Stimulated activated CD8-positive, alpha-beta memory T cell treated with anti-CD3 and anti-CD28 coated beads, Interleukin-12 subunit alpha, Interleukin-12 subunit beta, amount 100 ng/mL, for 4 hours (primary cell): ENCODE measurements at places on chromosomes 12 and 14.

GRCh38 chr12:41011939-41012338 lies 176.2 kb upstream of the PDZRN4 start:
- no peak for DNase-seq

- DNase-seq = no peak
Observed at GRCh38 chr12:95497031-95497430, 23.1 kb downstream of the METAP2 start.

GRCh38 chr14:102949801-102950451 lies 27.5 kb downstream of the AMN start:
- DNase-seq = no peak

DNA sequence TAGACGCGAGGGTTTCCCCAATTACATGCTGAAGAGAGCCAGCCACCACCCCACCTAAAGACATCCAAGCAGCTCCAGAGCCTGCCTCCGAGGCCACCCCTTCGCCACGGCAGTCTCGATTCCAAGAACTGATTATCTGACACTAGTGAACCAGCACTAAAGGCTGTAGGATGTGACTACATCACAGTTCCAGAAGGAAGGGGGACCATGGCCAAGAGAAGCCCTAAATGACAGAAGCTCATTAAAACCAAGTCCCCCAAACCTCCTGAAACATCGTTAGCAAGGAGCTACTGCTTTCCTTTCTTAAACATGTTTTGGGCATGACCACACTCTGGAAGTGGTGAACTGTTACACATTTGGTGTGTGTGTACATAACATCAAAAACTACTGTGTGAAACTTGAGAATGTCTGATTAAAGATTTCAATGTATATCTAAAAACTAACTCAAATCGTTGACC lies 88.2 kb downstream of the DUSP16 start:
- no peak for DNase-seq

DNA sequence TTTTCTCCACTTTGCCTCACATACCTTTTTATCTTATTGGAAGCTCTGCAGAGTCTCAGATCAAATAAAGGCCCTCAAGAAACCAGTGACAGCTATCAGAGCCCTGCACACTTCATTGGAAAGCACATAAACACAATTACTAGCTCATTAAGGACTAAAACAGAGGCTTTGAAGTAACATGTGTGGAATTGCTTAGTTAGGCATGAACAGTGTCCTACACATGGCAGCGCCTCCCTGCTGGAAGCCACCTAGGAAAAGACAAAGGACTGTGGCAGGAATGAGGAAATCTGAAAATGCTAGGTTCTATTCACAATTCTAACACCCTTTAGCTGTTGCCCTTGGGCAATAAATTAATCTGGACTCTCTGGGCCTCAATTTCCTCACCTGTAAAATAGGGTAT lies 89.4 kb downstream of the SUDS3 start:
- no peak for DNase-seq

DNA sequence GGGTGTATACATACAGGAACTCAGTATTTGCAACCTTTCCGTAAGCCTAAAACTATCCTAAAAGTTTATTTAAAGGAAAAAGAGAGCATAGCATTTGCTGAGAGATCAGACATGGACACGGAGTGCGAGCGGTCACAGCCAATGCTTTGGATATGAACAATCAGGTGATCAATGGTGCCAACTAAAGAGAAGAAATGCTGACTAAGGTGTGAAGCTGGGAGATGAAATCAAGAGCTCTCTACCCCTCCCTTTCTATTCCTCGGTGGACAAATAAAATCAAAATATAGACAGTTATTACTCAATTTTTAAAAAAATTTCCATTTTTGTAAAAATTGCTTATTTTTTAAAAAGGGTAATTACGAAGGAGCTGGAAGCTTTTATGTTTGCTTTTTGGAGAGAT lies 29.2 kb downstream of the NT5DC3 start:
- no peak for DNase-seq

DNA sequence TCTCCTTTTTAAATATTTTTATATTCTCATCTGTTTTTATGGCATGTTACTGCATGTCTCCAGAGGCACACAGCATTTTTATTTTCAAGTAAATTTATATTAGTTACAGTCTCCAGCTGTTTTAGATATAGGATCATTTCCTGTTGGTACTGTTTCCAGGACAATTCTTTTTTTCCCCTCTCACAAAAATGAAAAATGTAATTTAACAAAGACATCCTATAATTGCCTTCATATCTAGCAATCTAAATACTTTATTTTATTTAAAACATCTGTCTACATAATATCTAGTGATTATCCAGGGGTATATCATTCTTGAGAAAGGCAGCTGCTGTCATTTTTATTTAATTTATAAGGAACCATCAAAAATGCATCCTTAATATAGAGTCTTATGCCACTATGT lies 272.4 kb upstream of the NPAS3 start:
- no peak for DNase-seq

- no peak for DNase-seq
Observed at GRCh38 chr12:82517027-82517426, 158.7 kb downstream of the METTL25 start.

GRCh38 chr14:104201063-104201462 lies 62.7 kb downstream of the KIF26A start:
- DNase-seq = no peak

DNA sequence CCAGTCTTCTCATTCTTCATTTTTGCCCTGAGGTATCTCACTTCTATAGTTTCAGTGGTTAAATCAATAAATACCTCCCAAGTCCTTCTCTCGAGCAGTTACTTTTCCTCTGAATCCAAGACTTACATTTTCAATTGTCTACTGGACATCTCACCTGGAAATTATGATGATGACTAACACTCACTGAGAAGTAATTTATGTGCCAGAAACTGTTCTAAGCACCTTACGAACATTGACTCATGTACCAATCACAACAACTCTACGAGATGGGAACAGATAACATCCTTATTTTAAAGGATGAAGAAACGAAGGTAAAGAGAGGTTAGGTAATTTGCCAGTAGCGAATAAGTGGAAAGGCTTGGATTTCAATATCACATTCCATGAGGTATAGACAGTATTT lies 94.1 kb downstream of the EML5 start:
- no peak for DNase-seq

DNA sequence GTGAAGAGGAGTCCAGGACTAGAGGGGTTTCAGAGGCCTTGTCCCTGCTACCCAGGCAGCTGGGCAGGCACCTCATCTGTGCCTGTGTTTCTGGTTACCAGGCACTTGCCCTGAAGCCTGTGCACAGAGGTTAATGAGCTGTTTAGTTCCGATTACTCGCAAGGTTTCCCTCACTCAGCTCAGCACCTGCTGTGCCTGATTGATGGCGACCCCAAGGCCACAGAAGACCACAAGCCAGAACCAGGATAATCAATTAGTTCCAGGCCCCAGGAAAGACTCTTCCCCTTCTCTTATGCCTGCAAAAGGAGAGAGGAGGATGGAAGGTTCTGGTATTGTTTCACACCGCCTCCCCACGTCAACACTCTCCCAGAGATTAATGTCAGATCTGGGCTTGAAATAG lies 88.8 kb upstream of the NOS1 start:
- DNase-seq = no peak

GRCh38 chr14:94382099-94382715 lies 6.2 kb downstream of the SERPINA1 start:
- DNase-seq = no peak

- DNase-seq = no peak
Observed at GRCh38 chr14:59633486-59633885, 56.9 kb upstream of the CCDC175 start.

GRCh38 chr12:108371801-108372344 lies 32.8 kb upstream of the CMKLR1 start:
- no peak for DNase-seq

GRCh38 chr12:82756303-82756702 lies 69.6 kb downstream of the TMTC2 start:
- DNase-seq = no peak

DNA sequence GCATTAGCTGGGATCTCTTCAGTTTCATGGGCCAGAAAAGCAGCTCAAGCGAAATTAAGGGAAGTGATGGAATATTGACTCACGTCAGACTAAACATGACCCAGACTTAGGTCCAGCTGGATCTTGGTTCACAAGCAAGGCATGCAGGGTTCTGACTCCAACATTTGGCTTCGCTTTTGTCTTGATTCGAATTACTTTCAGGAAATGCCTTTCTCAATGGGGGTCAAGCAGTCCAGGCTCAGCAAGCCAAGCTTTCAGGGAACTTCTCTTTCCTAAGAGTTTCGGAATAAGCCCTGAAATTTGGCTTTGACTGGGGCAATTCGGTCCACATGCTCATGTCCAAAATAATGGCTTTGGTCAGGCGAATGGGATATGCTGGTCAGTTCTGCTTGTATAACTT lies 678.7 kb upstream of the TMEM132C start:
- no peak for DNase-seq

GRCh38 chr12:86389949-86390348 lies 133.8 kb upstream of the MGAT4C start:
- no peak for DNase-seq

GRCh38 chr12:54279227-54279631 lies 693 bp downstream of the CBX5 start:
- DNase-seq = no peak

DNA sequence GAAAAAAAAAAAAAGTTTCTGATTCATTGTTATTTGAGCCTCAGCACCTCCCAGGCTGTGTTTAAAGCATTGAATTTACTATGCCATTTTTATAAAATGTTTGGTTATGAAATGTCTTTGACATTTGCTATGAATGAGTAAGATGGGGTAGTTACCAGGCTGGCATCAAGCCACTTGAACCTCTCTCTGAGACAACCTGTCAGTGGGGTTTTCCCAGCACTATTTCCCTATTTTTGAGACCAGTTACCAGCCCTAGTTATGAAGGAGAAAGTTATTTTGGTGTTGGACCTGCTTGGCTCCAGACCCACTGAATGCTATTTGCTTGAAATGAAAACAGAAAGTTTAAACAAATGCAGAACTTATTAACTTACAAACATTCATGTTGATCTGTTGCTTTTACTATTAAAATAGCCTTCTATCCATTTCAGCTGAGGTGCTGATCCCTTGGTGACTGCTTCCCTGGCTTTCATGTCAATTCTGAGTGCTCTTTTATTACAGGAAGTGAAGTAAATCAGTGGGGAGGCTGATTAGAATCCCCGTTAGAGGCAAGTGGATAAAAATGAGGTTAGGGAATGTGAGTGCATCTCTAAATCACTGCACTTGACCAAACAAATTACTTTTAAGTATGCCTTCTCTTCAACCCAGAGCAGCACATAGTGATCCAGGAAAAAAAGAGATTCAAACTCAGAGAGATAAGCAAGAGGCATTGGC lies 37.8 kb downstream of the LLPH start:
- DNase-seq = no peak

DNA sequence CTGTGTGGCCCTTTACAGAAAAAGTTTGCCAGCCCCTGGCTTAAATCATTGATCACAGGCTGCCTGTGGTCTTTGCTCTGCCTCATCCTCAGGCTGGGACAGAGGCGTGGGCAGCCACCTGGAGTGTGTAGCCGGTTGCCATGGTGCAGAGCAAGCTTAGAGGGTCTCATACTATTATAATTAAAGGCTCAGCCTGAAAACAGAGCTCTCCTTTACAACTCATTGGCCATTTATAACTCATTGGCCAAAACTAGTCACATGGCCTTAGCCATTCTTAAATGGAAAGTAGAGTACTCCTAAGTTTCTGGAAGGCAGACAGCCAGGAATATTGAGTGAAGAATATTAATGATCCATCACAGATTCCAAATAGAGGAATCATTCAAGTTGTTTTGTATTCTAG lies 3.0 kb downstream of the HSP90B1 start:
- DNase-seq = no peak

DNA sequence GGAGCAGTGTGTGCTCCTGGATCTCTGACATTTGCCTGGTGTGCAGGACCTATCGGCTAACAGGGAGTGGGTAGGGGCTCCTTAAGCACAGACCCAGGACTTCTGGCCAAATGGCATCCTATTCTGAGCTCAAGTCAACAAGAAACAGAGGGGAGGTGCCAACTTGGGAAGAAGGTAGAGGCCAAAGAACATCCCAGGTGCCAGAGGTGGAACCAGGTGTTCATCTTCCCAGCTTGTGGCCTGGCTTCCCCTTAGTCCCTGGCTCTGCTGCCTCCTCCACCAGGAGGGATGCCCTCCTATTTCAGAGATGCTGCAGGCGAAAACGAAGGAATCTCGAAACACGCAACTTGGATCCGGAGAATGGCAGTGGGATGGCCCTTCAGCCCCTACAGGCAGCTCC lies 6.2 kb downstream of the SLC39A5 start:
- no peak for DNase-seq

GRCh38 chr14:68577802-68578541 lies 214.9 kb downstream of the ZFP36L1 start:
- DNase-seq = no peak

DNA sequence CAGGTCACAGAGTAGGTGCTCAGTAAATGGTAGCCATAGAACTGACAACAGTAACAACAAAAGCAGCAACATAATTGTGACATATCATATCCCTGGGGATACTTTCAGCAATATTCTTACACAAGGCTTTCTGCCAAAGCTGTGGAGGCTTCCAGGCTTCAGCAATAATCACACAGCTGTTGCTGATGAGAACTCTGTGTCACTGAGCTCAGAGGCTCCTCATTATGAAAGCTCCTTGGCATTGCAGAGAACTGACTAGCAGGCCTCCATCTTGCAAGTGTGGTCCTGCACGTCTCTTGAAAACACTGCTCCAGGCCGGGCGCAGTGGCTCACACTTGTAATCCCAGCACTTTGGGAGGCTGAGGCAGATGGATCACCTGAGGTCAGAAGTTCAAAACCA lies 97.3 kb upstream of the BTG1 start:
- no peak for DNase-seq

GRCh38 chr12:132163911-132164288 lies 19.6 kb downstream of the NOC4L start:
- DNase-seq = no peak

DNA sequence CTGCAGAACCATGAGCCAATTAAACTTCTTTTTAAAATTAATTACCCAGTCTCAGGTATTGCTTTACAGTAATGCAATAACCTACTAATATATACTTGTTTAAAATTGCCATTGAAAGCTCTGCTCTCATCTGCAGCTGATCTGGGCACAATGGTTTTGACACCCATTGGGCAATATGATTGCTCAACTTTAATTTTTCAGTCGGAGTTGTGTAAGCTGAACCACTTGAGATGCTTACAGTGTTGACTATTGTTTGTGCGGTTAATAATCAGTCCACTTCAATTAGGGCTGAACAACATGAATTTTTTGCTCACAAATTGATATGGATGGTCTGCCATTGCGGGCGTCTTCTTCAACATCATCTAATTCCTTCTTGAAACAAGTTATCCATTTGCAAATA lies 18.0 kb upstream of the OR4K5 start:
- no peak for DNase-seq
